NCI-H460 (cell line): ENCODE measurements at places on chromosomes 13 and 19.
A peak's percentile ranks its signal among the peaks of the same experiment; 100 is the strongest.

DNA sequence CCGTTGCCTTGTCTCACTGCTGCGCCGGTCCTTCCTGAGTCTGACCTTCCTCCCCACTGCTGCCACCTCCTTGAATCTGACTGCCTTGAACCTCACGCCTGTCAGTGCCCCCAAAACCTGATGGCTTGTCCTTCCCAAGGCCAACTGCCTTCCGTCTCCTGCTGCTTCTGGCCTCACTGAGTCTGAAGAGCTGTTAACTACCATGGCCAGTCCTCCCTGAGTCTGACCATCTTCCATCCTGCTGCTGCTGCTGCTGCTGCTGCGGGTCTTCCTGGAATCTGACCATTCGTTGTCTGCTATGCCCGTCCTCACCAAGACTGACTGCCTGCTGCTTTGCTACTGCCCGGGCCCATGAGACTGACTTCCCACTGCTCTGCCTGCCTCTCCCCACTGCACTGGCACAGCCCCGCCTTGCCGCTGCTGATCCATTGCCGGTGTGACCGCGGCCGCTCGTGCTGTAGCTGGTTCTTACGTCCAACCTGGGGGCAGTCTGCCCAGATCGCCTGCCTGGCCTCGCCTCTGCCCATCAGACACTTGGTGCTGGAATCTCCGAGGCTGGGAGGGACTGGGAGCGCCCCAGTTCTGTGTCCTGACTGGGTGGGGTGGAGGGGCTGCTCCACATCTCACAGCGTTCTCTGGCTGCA lies 2.9 kb upstream of the RCN3 start:
- no peak for DNase-seq

- DNase-seq, result no peak
Measured at GRCh38 chr13:32431361-32431760, 3.4 kb upstream of the N4BP2L1 start.

GRCh38 chr19:45158503-45159209 lies 2.1 kb downstream of the NKPD1 start:
- no peak for DNase-seq

- no peak for DNase-seq
Measured at GRCh38 chr13:45615501-45616101, at the start of gene ERICH6B. Gene ERICH6B, minus strand, starts transcription at chr13:45615739. Its CDS starts 18,734 bp downstream, at chr13:45597005.

DNA sequence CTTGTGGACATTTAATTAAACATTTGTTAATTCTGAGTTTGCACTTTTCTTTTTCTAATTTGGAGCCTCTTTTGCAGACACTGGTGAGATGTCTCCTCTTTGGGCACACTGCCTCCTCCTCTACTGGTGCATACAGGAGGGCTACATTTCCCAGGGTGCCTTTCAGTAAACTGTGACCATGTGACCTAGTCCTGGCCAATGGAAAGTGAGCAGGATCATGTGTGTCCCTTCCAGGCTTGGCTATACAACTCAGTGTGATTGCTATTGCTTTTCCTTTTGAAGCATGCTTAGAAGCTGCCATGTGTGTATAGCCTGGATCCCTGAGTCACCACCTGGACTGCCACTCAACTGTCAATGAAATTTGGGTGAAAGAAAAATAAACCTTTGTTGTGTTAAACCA lies 4.5 kb downstream of the IZUMO2 start:
- DNase-seq, result no peak

GRCh38 chr13:108629181-108629752 lies at the start of gene MYO16:
Gene MYO16, plus strand, starts transcription at chr13:108629611. Its CDS starts 234 bp downstream, at chr13:108629845.
- no peak for DNase-seq

GRCh38 chr19:6393983-6394412 lies 1.0 kb upstream of the GTF2F1 start:
- peak; percentile 40 for DNase-seq

DNA sequence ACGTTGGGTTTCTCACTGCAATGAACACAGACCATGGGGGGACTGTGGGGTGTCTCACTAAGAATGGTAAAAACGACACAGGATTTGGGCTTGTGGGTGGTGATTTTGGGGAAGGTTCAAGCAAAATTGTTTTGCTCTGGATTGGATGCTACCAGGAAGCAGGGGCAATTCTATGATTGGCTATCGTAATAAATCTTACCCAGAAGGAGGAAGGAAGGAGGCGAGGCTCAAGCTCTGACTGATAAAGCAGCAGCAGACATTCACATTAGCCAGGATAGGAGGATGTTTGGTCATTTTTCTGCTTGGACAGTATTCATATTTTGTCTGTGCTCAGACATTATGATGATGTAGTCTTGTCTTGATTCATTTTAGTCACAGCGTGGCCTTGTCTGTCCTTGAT lies 1.5 kb downstream of the ZNF576 start:
- no peak for DNase-seq

- no peak for DNase-seq
Measured at GRCh38 chr19:38470788-38471480, 37.4 kb downstream of the RYR1 start.
